ENCODE measurements at places on chromosomes 7 and 10.

DNA sequence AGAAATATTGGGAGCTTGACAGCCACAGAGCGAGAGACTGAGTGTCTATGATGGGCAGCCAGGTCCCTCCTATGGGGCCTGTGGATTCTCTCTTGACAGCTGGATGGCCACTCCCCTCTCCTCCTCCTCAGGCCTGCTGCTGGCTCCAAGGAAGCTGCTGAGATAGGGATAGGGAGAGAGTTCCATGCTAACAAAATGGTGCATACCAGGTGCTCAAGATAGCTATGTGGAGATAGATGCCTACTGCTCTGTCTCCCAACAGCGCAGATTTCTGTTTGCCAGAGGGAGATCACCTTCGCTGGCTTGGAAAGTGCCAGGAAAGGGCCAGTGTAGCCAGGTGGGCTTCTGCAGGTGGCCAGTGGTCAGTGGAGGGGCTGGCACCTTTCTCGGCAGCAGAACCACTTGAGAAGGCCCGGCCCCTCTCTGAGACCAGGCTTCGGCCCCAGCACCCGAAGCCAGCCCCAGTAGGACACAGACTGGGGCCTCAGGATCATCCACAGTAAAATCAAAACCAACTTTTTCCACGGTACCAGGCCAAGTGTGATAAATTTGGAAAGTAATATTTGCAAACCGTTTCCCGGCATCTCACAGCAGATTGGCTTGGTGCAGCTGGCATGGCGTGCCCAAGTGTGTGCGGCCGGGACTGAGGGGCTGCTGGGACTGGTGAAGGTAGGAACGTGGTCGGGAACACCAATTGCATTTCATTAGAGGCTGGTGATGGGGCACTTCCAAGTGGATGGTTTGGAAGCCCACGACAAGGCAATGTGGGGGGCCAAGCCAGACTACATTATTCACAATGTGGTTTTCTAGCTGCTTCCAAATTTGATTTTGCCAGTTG lies 139.6 kb downstream of the PTPN20 start:
- no peak for DNase-seq

DNA sequence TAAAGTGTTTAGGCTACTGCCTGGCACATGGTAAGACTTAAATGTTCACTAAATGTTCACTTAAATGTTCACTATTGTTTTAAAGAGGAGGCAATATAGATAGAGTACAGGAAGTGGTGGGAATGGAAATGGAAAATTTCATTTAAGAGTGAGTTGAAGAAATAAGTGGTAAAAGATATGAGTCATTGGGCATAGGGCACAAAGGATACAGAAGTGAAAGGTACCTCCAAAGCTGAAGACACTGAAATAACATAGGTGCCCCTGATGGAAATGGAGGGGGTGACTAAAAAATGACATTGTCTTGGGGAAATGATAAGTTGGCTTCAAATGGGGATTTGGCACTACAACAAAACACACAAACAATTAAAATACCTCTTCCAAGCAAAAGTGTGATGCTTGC lies 5.2 kb upstream of the FRA10AC1 start:
- no peak for DNase-seq

DNA sequence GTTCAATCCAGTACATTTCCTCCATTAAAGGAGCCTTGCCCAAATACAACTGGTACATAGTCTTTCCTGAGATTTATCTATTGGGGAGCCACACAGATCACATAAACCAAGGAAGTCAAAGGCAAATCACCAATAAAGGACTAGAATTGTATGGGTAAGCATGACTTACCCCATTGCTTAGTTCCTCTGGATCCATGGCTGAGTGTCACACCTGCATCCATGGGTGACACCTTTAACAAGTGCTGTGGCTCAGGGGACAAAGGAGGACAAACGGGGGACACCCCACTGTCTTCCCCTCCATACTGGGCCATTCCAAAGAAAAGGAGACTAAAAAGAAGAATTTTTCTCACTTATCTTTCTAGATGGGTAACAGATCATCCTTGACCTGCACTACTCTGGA lies 30.4 kb downstream of the ZNF92 start:
- DNase-seq, result no peak

- no peak for DNase-seq
These were observed 278.2 kb upstream of the TEX47 start for GRCh38 chr7:89073776-89074175.

GRCh38 chr10:78579576-78579975 lies 489.2 kb upstream of the ZMIZ1 start:
- DNase-seq, result peak; percentile 96

DNA sequence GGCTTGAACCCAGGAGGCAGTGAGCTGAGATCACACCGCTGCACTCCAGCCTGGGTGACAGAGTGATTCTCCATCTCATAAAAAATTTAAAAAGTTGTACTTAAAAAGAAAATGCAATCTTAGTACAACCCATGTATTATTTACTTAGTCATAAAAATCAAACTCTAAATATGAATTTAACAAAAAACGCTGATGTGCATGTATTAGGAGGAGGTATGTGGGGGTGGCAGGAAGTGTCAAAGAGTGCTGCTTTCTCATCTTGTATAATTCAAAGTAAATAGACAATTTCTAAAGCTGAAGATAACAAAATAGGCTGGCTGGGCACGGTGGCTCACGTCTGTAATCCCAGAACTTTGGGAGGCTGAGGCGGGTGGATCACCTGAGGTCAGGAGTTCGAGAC lies 81.0 kb upstream of the NRBF2 start:
- DNase-seq, result no peak

- no peak for DNase-seq
These were observed 129.4 kb downstream of the KAT6B start for GRCh38 chr10:74955796-74956195.

- DNase-seq, result no peak
These were observed 472.5 kb upstream of the GHITM start for GRCh38 chr10:83666762-83667161.

DNA sequence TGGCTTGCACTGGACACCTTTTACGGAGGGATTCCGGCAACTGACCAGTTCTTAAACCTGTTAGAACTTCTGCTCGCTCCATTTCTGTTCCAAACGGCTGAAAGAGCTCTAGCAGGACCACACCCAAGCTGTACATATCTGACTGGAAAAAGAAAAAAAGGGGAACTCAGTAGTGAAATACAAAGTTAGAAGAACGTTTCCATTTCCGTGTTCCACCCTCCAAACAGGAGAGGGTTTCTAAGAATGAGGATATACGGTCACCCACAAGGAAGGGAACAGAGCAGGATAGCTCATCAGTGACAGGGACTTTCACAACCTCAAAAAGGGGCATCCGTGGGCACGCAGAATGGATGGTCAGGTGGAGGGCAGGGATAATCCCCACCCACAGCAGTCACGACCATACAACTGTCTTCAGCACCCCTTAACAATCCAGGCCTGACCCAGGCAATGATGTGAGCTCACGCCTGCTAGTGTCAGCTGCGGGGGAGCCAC lies 4.3 kb upstream of the ANKRD61 start:
- no peak for DNase-seq

GRCh38 chr7:150803161-150803860 lies 2.7 kb downstream of the TMEM176A start:
- DNase-seq, result no peak

- peak; percentile 19 for DNase-seq
These were observed 19.8 kb upstream of the TOMM7 start for GRCh38 chr7:22842383-22842941.

GRCh38 chr10:43342279-43343125 lies 28.9 kb upstream of the FXYD4 start:
- DNase-seq, result no peak

DNA sequence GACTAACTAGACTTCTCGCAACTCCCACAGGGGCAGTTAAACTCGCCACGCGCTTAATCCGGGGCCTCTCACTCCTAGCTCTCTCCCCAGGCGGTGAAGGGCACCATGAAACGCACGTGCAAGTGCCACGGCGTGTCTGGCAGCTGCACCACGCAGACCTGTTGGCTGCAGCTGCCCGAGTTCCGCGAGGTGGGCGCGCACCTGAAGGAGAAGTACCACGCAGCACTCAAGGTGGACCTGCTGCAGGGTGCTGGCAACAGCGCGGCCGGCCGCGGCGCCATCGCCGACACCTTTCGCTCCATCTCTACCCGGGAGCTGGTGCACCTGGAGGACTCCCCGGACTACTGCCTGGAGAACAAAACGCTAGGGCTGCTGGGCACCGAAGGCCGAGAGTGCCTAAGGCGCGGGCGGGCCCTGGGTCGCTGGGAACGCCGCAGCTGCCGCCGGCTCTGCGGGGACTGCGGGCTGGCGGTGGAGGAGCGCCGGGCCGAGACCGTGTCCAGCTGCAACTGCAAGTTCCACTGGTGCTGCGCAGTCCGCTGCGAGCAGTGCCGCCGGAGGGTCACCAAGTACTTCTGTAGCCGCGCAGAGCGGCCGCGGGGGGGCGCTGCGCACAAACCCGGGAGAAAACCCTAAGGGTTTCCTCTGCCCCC lies 19.5 kb downstream of the WNT8B start:
- peak; percentile 0 for DNase-seq

- DNase-seq, result no peak
These were observed 13.5 kb upstream of the ELMO1 start for GRCh38 chr7:37462138-37462537.

- no peak for DNase-seq
These were observed 1231.1 kb upstream of the CELF2 start for GRCh38 chr10:9786576-9786975.

GRCh38 chr7:24786306-24786705 lies 29.0 kb upstream of the GSDME start:
- no peak for DNase-seq

DNA sequence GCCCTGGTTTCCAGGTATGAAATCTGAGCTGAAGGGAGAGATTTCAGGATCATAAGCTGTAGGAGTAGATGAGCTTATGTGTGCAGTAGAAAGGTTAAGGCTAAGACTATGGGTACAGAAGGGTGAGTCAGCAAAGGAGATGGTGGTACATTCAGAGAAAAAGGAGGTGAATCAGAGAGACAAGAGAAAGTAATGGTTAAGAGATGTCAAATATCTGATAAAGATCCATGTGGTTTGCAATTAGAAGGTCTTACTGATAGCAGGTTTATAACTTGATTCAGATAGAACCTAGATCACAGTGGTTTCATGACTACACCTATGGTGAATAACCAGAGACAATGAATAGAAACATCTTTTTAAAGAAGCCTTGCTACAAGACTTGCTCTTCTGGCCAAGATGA lies 4.5 kb upstream of the NPY start:
- no peak for DNase-seq

DNA sequence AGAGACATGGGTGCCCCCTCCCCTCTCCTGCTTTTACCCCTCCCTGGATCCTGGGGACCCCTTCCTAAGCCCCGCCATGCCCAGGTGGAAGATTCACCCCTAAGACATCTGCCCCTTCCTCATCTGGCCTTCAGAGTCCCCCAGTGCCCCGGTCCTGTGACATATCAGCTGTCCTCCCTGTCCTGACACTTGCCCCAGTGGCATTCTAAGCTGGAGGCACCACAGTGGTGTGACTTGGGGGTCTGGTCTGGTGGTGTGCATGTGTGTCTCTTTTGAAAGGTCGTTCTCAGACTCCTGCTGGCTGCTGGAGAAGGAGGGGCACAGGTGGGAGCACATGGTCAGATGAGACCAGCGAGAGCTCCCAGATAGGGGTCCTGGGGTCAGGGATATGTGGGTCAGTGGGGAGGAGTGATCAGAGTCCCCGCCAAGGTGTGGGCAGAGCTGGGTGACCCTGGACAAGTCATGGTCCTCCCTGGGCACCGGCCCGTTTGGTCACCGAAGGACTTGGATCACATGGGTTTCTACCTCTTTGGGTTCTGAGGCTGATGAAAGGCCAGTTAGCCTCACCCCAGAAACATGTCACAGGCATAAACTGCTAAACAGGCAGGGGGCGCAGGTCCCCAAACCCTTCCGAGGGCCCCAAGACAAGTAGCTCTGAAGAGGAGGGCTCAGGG lies 645 bp upstream of the TFR2 start:
- DNase-seq, result no peak

DNA sequence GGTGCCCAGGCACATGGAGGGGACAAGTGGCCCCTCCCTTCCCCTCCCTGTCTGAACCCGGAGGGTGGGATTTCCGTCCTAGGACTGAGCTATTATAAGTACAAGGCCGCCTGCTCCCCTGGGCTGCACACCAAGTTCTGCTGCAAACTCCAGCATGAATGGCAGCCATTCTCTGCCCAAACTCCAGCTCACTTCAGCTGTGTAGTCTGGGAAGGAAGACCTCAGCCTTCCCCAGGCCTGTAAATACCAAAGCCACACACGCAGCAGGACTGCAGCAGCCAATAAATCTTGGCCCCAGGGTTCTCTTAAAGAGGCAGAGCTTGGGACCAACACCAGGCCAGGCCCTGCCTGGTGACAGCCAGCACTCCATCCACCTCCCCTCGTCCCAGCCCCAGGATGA lies 291.3 kb upstream of the ZMIZ1 start:
- DNase-seq, result no peak

- no peak for DNase-seq
These were observed 24.2 kb upstream of the LIPN start for GRCh38 chr10:88735661-88736060.

GRCh38 chr10:14381475-14381874 lies 50.8 kb upstream of the FRMD4A start:
- no peak for DNase-seq

DNA sequence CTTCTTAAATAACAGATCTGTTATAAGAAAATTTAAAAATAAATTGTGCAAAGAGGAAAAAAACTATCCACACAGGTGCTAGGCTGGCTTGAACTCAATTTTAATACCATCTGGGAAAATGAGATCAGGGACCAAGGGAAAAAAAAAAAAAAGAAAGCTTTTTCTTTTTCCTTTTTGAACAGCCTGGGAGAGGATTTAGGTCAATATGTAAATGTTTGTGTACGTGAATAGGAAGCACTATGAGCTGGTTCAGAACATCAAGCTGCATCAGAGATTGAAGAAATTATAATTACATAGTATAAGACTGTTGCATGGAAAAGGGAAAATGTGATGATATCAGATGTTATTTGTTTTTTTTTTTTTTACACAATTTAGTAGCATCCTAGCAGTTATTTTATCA lies 548.0 kb downstream of the ARL4A start:
- DNase-seq, result no peak

DNA sequence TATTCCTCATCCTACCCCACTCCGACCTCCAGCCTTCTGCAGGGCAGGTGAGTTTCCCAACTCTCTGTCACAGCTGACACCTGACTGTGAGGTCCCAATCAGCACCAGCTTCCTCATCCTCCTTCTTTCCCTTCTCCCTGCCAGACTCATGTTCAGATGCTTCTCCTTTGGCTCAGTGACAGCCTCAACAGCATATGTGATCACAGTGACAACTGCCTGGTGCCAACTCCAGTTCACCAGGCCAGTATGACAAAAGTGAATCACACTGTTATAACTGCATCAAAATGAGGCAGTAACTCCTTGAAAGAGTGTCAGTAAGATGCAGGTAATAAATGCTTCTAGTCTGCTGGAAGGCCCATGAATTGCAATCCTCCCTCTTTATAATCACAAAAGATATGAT lies 46.8 kb upstream of the NFE2L3 start:
- DNase-seq, result no peak

GRCh38 chr10:14606633-14607032 lies 168.1 kb downstream of the FAM107B start:
- DNase-seq, result no peak

- no peak for DNase-seq
These were observed 44.1 kb downstream of the NPY start for GRCh38 chr7:24328050-24328449.

Measured in NCI-H446 treated with DMSO at 0.1 percent for 48 hours (cell line).